Cortex of kidney (tissue), 1 donor: ENCODE measurements at places on chromosomes 6 and 20.

- no peak for DNase-seq
These were observed 306.6 kb downstream of the EPM2A start for GRCh38 chr6:145428706-145429105.

- no peak for DNase-seq
These were observed 28.7 kb downstream of the SNHG17 start for GRCh38 chr20:38406476-38406875.

- no peak for DNase-seq
These were observed 115.6 kb upstream of the FERMT1 start for GRCh38 chr20:6238421-6238820.

- no peak for DNase-seq
These were observed 13.5 kb upstream of the TBX18 start for GRCh38 chr6:84777888-84778287.

DNA sequence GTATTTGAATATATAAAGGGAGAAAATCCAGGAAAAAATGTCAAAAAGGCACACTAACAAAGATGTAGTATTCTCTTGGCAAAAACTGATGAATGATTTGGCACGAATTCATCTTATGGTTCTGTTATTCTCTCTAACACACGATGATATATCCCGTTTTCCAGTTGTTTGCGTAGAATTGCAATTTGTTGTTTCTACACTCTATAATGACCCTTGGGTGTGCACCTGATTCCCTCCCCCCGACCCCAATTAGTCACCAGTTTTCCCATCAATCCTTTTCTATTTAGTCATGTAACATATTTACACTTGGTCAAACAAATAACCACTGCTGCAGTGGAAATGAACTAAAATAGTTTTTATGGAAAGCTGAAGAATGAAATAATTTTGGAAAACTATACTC, 1.5 kb upstream of the ARID1B start:
- no peak for DNase-seq

- no peak for DNase-seq
These were observed 349.6 kb downstream of the PKHD1 start for GRCh38 chr6:51737580-51738360.

GRCh38 chr6:2970753-2971419, 481 bp downstream of the SERPINB6 start:
- no peak for DNase-seq

- DNase-seq = no peak
These were observed 84.0 kb downstream of the DTNBP1 start for GRCh38 chr6:15578716-15579391.

DNA sequence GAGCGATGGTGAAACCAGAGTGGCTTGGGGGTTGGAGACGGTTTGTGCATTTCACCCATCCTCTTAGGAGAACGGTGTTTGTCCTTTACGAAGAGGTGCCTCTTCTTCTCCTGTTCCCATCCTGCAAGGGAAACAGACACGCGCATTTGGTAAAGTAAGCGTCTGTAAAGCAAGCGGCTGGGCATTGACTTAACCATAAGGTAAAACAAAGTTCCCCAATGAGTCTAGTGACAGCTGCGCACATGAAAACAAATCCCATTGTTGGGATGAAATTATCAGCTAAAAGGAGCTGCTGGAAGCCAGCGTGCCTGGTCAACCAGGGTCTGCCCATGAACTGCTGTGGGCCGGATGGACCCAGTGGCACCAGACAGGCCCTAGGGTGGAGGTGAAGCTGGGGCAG, 5.8 kb downstream of the BHLHE23 start:
- DNase-seq = no peak

DNA sequence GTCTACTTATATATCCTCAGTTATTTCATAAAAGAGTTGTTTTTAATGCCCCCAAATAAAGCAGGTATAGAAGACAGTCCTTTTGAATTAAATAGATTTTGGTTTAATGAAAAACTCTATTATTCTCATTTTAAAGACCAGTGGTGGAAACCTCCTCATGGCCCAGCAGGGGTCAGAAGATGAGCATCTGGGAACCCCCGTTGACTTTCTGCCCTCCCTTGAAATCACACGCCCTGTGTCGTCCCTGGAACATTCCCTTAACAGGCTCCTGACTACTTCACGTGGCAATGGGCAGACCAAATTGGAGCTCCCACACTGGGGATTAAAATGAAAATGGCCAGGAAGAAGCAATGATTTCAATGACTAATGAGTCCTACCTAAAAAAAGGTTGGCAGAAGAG, 220.9 kb downstream of the KIF16B start:
- DNase-seq = no peak

DNA sequence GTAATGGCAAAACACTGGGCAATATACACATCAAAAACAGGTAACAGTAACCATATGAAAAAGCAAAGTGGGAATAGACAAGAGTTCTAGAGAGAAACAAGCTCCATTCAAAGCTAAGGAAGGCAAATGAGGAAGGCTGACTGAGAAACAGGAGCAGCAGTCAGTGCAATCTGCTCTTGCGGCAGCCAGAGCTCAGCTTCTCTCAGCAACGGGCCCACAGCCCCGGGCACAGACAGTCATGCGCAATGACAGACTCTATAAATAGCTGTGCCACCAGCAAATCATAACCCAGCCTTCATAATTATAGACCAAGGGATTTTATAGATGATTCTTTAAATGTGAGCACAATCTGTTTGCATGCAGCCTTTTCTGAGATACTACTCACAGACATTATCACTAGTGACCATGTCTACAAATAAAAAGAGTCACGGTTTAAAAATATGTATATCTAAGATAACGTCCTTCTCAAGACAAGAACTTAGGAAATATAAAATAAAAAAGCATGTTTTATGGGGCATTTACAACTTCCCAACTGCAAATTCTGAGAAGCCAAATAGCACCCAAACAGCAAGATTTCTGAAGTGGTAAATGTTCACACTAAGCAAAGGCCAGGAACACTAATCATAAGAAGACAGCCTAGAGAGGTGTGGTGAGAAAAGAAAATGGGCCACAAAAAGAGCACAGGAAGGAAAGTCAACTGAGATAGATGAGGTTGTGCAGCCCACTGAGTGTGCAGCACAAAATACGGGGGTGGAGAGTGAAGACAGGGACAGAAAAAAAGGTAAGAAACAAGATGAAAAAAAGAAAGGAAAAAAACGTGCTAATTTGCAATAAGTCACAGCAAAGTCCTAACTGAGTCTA, 39.9 kb upstream of the BEND6 start:
- DNase-seq = no peak

DNA sequence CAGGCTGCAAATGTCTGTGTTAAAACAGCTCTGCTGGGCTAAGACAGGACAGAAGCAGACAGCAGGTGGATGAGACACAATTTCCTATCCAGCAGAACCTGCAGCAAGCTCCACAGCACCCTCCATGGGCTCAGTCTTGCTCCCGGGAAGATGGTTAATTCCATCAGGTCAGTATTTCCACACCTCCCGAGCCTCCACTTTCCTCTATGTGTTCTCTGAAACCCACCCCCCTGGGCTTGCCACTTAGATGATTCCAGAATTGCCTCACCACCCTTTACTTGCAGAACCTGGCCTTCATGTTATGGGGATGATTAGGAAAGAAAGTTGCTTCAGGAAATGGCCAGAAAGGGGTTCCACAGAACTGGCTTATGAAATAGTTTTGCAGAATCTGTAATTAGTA, 43.8 kb downstream of the ERMARD start:
- DNase-seq = no peak

GRCh38 chr6:120077489-120077888, 727.9 kb upstream of the MAN1A1 start:
- no peak for DNase-seq

GRCh38 chr6:168377484-168377855, 57.9 kb upstream of the DACT2 start:
- no peak for DNase-seq

DNA sequence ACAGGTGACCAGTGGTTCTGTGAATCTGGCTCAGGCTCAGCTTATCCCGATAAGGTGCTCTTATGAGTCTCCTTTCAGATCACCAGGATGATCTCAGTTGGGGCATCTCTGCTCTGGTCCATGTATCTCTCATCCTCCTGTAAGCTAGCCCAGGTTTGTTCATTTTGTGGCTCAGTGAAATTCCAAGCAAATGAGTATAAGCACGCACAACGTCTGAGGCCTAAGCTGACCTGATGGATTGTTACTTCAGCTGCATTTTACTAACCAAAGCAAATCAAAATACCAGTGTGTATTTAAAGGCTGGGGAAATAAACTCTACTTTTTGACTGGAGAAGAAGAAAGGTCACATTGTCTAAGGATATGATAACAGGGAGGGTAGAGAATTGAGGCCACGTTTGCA, 551.0 kb upstream of the BTBD3 start:
- no peak for DNase-seq

- DNase-seq = no peak
These were observed 51.2 kb upstream of the UBR2 start for GRCh38 chr6:42512579-42512978.

GRCh38 chr20:47318027-47318585, 38.4 kb downstream of the ZMYND8 start:
- DNase-seq = no peak

- no peak for DNase-seq
These were observed 183.6 kb downstream of the GJA1 start for GRCh38 chr6:121619013-121619412.

- no peak for DNase-seq
These were observed 67.3 kb upstream of the E2F3 start for GRCh38 chr6:20334334-20334733.

GRCh38 chr6:97440590-97441176, 157.7 kb upstream of the MMS22L start:
- DNase-seq = no peak

DNA sequence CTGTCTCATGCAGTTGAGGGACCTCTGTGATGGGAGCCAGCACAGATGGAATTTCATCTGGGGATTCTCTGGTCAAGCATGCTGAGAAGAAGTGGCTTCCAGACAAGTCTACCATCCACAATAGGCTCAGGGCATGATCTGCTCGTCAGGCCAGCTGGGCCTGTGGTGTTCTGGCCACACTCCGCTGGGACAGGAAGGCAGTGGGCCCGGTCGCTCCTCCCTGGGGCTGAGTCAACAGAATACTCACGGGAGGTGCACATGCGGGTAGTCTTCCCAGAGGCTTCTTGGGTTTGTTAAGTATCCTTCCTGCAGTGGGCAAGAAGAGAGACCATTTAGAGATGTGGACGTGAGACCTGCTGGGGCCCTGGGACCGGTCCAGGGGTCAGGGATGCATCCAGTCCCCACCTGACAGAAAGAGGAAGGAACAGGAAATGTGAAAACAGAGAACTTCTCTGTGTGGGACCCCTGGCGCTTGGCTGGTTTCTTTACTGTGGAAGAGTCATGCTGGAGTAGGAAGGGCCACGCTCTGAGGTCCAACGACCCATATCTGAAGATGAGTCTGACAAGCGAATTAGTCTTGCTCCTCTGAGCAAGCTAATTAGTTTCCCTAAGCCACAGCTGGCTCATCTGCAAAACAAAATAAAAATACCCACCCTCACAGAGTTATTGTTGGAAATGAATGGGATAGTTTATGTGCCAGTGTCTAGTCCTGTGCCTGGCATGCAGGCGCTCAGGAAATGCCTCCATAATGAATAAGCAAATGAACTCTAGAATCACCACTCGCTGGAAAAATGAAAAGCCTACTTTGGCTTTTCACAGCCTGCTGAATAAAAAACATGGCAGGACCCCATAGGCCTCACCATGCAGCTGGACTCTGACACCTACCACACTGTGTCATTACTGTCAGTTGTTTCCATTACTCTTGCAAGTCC, 67.3 kb downstream of the TRAM2 start:
- DNase-seq = no peak

DNA sequence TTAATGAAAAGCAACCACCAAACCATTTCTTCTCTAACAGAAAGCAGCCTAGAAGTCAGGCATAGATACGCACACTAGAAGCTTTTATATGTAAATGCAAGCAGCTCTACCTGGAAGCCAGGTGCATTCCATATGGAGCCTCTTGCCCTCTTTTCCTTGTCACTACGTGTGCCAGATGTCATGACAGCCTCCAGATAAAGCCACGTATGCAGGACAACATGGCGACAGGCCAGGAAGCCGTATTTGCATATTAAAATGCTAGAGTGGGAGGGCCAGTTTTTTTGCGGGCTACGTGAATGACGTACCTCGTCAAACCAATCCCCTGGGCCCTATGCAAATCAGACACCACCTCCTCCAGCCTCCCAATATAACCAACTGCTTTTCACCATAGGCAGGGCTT, 308.1 kb upstream of the SPTLC3 start:
- DNase-seq = no peak
